A549 treated with CORT108297 at 1 μM for 4 hours (cell line): ENCODE measurements at places on chromosomes 6 and 20. TPM values are rescaled to one million over a fixed set of nuclear protein-coding genes. Genes with fewer than 3 reads are reported as not detected.

GJA10 gene
- total RNA-seq = not detected in 5 replicates

CDSN gene
- total RNA-seq = 0.03 TPM in 1 of 5 replicates, not detected in the others

HLA-DPB1 gene
- not detected in 5 replicates for total RNA-seq

MYCT1 gene
- total RNA-seq = 0.03 to 0.14 TPM (median 0.03 TPM) in 5 replicates

SLC26A8 gene
- total RNA-seq = not detected in 5 replicates

TRIM15 gene
- total RNA-seq = 0.08 to 0.09 TPM in 2 of 5 replicates, not detected in the others

UBR2 gene
- total RNA-seq = 5.7 to 7.4 TPM (median 6.5 TPM) in 5 replicates

C6orf141 gene
- total RNA-seq = 18.6 to 21.3 TPM (median 19.1 TPM) in 5 replicates

FAM184A gene
- 0.03 TPM in 1 of 5 replicates, not detected in the others for total RNA-seq

NANP gene
- 7.2 to 8.0 TPM (median 7.8 TPM) in 5 replicates for total RNA-seq

VSX1 gene
- total RNA-seq = 1.0 to 1.2 TPM (median 1.1 TPM) in 5 replicates

CALHM4 gene
- total RNA-seq = 0.16 TPM in 1 of 5 replicates, not detected in the others

SOBP gene
- 0.88 to 1.4 TPM (median 1.0 TPM) in 5 replicates for total RNA-seq

GPR63 gene
- total RNA-seq = 0.45 to 0.60 TPM (median 0.53 TPM) in 5 replicates

RHAG gene
- total RNA-seq = 0.06 to 0.10 TPM (median 0.07 TPM) in 3 of 5 replicates, not detected in the others

CCN6 gene
- not detected in 5 replicates for total RNA-seq
